ENCODE measurements at places on chromosomes 3 and 15. TPM values are rescaled to one million over a fixed set of nuclear protein-coding genes. Genes with fewer than 3 reads are reported as not detected.

PTPRG gene
- total RNA-seq: 42.1 TPM

LARP6 gene
- 42.6 TPM for total RNA-seq

RHOV gene
- under 0.01 TPM for total RNA-seq

PLCH1 gene
- under 0.01 TPM for total RNA-seq

LRRC31 gene
- not detected for total RNA-seq

FSD2 gene
- total RNA-seq: not detected

ITIH3 gene
- 0.09 TPM for total RNA-seq

PGBD4 gene
- total RNA-seq: 1.8 TPM

MAP1A gene
- 40.8 TPM for total RNA-seq

ZNF860 gene
- 0.28 TPM for total RNA-seq

CSPG5 gene
- 0.18 TPM for total RNA-seq
